ENCODE measurements at places on chromosomes 7 and 10.

- no peak for DNase-seq
Observed at GRCh38 chr10:31413325-31413724, 94.3 kb downstream of the ZEB1 start.

DNA sequence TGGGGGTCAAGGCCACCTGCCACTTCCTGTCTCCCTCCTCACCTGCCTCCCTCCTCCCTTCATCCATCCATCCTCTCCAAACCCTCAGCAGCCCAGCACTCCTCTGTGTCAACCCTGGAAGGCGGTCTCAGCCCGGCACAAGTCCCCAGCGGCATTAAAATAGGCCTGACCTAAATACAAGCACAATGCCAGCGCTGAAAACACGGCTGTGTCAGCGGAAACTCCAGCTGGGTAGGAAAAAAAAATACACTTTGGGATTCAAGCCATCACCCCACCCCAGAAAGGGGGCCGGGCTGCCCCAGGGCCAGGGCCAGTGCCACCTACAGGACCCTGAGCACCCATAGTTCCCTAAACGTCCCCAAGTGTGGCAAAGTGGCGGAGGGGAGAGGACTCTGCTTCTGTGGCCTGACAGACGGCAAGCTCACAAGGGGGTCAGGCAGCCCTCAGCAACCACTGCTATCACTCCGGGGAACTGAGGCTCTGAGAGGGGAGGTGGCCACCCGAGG lies 22.7 kb upstream of the GTF2IRD1 start:
- no peak for DNase-seq

DNA sequence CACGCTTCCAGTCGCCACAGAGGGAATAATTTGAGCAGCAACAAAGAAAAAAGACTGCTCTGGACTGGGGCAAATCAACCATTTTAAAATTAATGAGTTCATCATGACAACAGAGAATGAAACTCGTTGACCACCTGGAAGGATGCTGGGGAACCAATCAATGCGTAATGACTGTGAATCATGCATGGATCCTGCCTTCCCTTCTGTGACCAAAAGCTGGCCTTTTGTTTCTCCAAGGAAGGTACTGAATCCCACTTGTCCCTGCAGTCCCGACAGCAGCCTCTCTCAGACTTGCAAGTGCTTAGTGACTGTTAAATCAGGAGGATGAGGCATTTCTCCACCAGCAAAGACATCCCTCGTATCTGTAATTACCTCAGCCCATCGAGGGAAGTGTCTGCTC lies 68.0 kb upstream of the TNS3 start:
- DNase-seq, result no peak

DNA sequence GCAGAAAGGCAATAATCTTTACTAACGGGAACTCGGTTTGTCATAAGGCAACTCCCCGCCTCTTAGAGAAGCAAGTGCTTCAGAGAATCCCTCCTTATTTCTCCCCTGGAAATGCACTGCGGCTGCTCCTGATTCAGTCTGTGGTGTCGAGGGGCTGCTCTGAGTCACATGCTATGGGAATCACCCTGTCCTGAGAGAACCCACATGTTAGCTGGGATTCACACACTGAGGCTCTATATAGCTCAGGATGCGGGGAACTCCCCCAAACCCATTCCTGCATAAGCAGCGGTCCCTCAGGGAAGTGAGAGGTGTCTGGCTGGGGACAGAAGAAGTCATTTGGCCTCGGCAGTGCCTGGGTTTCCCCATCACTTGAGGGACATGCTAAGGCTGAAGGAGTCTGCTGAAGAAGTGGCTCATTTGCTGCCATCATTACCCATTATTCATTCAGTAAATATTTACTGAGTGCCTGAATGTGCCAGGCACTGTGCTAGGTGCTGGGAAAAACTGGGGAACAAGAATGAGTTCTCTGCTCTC lies 87.5 kb downstream of the ATXN7L1 start:
- DNase-seq, result no peak

GRCh38 chr10:3579845-3580244 lies 205.2 kb downstream of the KLF6 start:
- DNase-seq, result no peak

- peak; percentile 41 for DNase-seq
Observed at GRCh38 chr10:62045765-62046521, 144.4 kb downstream of the ARID5B start.

DNA sequence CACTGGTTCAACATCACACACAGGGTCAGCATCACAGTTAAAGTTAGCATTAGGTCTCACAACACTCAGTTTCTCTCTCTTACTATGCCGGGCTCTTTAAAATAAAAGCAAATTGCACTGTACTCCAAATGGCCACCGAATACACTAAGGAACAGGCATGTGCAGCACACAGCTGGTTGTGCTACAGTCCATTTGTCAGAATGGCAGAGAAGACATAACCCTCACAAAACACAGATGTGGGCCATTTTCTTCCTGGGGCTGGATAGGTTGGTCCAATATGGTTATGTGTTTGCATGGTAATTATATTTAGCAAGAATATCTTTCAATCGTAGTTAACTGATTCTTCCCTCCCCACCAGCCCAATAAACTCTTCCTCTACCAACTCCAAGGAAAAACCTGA lies 9.0 kb downstream of the JCAD start:
- DNase-seq, result no peak

DNA sequence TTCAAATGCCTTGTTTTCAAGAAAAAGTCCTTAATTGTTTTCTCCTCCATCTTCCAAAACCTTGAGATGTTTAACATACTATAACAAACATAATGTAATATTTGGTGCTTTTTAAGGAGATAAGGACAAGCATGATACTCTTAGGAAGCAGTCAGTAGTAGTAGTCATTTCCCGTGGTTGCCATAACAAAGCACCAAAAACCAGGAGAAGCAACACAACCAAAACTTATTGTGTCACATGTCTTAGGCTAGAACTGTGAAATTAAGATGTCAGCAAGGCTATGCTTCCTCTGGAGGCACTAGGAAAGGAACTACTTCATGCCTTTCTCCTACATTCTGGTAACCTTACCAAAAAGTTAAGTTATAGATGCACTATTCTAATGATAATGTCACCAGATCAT lies 106.8 kb downstream of the MBL2 start:
- DNase-seq, result no peak

DNA sequence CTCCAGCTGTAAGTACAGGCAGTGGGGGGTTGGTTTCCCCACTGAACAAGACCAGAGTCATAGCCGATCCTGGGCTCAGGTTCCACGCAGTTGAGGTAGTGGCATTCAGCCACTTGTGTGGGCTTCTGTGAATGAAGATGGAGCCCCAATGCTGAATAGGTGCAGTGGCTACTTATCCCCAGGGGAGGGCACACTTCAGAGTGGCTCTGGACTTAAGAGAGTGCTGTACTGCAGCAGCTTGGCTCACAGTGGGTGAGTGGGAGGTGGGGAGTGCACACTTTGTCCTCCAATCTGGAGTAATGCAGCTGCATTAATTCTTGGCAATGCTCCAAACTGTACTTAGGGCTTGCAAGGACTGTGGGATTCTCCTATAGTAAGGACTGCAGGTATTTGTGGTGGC lies 81.9 kb downstream of the BUB3 start:
- DNase-seq, result no peak

DNA sequence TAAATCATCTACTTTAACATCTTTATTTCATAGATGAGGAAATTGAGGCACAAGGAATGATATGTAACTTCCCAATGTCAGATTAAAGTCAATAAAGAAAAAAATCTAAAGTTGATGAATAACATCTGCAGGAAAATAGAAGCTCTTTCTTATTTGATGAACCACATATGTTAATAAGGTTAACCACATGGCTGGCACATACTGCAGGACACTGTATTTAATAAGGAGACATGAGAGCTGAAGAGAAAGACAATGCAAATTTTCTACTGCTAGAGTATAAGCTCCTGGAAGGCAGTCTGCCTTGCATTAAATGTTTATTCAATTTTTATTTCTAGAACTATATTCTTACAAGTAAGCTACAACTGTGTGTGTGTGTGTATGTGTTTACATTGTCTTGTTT lies 4.4 kb downstream of the RAB11FIP2 start:
- no peak for DNase-seq

- DNase-seq, result no peak
Observed at GRCh38 chr10:4250587-4250887, 465.5 kb upstream of the KLF6 start.

DNA sequence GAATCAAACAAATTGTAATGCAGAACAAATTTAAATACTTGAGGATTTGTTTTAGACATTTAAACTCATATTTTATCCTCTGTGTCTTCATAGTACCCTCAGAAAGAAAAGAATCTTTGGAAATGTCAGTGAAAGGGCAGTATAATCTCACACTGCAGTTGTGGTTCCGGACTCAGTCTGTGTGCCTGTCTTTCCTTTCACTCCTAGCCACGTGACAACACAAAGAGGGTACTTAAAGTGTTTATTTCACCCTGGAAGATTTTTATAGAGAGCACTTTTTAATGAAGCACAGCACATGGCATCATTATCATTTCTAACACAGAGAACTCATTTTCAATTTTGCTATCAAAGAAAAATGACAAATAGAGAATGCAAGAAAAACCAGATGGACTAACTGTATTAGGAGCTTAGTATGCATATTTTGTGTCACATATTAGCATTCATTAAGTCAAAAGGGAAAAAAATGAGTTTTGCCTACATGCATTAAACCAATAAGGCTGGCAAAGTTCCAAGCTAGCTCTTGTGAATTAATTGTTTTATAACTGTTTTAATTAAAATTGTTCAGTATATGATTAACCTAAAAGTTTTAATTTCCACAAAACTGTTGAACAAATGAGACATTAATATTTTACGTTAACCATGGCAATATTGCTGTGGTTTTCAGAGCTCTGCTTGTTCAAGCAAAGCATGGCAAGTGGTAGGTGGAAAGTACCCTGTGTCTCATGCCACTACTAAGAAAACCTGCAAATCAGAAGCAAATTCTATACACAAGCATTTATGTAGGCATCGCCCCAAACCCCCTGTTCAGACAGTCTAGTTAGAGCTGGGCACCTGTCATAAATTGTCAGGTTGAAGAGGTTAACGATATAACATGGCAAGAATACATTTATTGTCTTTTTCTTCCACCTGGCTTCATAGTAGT lies 65.9 kb downstream of the AUTS2 start:
- DNase-seq, result no peak

Measured in CD4-positive, alpha-beta T cell treated with Interleukin-21 for 1 hour (primary cell).